ENCODE measurements at places on chromosomes 16 and 17.

- DNase-seq = no peak
Measured at GRCh38 chr17:13352747-13353415, 248.8 kb downstream of the HS3ST3A1 start.

DNA sequence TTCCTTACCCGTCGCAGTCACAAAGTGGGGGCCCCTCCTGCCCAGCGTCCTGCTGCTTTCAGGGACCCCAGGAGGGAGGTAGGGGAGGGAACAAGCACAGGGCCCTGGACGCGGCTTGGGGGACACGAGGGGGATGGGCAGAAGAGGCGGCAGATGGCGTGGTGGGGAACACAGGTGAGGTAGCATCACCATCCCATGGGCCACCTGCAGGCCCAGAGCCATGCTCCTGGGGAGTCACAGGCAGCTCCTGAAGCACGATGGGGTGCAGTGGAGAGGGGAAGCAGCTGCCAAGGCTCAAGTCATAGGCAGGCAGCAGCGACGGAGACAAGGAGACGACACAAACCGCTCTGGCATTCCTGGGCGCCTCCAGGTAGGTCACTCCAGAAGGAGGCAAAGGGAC lies 10.8 kb downstream of the UNKL start:
- no peak for DNase-seq

DNA sequence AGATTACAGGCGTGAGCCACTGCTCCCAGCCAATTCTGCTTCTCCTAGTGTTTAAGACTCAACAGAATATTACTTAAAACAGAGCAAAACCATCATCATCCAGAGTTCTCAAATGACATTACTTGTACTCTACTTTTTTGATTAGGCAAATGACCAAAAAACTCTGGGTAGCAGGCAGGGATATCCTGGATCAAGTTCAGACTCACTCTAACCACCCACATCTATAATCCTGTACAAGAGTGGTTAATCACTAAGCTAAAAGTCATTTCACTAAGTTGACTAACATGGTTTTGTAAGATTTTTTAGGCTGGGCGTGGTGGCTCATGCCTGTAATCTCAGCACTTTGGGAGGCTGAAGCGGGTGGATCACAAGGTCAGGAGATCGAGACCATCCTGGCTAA lies 6.8 kb downstream of the NAE1 start:
- DNase-seq = no peak

DNA sequence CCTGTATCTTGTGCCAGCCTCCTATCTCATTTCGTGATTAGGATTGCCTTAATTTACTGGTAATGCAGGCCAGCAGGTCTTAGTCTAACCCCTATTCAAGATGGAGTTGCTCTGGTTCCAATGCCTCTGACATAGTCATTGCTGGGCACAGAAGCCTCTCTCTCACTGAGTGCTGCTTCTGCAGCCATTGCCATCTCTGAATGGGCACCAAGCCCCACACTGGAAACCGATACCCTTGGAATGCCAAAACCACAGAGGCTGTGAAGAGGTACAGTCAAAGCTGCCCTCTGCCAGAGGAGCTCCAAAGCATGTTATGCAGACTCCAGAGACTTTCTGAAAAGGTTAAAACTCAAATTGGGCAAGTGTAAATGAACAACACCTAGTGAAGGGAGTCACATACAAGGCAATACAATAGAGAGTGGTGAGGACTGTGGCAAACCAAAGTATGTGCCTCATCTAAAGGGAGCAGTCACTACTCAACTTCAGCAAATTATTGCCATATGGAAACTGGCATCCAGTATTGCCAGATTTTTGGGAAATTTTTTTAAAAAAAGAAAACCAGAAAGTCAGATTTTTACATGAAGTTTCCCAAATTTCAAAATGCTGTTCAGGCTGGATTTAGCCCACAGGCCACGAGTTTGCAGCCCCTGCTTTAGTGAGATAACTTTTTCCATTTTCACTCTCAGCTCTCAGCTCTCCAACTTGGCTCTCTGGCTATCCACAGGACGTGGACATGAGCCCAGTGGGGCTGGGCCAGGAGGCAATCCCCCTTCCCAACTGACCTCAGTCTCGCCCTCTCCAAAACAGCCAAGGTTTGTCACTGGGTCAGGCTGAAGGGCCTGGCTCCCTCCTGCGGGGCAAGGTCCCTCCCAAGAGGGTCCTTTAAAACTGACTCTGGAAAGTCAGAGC lies 2.1 kb upstream of the MMP2 start:
- no peak for DNase-seq

GRCh38 chr16:11278681-11279628 lies 2.2 kb downstream of the PRM1 start:
- no peak for DNase-seq

DNA sequence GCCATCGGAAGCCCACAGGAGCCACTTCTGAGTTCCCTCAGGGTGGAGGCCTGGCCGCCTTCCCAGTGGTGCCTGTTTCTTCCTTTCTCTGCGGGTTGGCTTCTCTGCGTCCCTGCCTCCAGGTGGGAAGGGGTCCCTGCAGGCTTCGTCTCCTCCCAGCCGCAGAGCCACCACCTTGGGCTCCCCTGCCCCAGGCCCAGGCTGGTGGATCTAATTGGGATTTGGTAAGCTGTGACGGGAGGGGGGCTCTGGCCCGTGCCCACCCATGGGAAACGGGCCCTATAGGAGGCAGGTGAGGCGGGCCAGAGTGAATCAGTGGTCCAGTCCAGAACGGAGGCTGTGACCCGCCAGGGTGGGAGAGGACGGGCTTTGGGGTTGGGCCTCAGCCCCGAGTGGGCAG lies 32.1 kb downstream of the JPH3 start:
- no peak for DNase-seq

DNA sequence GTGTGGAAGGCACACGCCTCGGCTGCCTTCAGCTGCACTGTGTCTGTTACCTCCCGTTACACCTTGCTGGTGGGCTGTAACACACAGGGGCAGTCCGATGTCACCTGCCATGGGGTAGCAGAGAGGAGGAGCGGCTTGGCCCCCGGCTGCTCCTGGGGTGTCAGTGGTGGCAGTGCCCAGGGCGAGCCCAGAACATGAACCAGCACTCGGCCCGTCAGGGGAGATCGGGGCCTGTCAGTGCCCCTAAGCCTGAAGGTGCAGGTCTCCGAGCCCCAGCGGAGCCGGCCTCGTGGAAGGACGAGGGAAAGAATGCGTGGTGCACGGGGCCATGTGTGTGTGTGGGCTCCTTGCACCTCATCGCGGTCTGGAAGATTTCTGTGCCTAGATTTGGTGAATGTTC lies 15.4 kb downstream of the RGS11 start:
- no peak for DNase-seq

DNA sequence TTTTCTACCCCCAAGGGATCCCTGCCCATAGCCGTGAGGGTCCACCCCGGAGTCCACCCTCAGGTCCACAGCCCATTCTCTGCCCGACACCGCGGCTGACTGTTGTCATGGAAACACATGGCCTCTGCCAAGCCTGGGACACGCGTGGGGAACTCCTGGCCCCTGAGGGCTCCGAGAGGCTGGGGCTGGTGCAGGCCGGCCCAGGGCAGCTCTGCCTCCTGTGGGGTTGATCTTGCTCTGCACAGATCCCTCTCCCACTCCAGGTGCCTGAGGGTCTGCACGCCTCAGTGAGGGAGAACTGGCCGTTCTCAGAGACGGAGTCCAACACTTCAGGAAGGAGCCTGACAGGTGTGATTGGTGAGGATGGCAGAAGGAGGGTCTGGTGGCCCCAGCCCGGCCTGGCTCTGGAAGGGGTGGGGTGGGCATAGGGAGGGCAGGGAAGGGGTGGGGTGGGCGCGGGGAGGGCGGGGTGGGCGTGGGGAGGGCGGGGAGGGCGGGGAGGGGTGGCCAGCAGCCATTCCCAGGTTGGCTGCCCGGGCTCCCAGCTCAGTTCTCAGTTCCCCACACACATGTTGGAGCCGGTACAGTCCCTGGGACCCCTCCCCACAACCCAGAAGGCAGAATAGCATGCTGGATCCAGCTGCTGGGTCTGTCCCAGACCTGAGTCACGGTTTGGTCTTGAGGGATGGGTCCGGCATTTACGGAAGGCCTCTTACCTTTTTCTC lies 6.4 kb downstream of the MRPL28 start:
- DNase-seq = no peak

GRCh38 chr16:23058576-23058975 lies 90.7 kb downstream of the USP31 start:
- DNase-seq = no peak

- DNase-seq = no peak
Measured at GRCh38 chr16:4461250-4462085, 13.0 kb downstream of the NMRAL1 start.

DNA sequence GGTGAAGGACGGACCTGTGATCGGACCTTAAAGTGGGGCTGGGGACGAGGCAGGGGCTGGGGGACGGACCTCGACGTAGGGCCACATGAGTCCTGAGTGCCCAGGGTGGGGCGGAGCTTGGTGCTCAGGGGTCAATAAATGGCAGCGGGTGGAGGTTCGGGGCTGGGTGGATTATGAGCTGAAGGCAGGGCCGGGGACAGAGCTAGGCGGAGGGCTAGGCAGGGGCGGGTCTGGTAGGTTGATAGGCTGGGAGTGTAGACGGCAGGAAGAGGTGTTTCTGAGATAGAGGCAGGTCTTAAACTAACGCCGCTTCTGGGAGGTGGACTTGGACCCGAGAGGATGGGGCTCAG lies 733 bp downstream of the CHRNB1 start:
- DNase-seq = no peak

- DNase-seq = no peak
Measured at GRCh38 chr16:90026135-90026534, 6.9 kb upstream of the DBNDD1 start.

- DNase-seq = no peak
Measured at GRCh38 chr17:50641357-50641756, 6.7 kb downstream of the ABCC3 start.

DNA sequence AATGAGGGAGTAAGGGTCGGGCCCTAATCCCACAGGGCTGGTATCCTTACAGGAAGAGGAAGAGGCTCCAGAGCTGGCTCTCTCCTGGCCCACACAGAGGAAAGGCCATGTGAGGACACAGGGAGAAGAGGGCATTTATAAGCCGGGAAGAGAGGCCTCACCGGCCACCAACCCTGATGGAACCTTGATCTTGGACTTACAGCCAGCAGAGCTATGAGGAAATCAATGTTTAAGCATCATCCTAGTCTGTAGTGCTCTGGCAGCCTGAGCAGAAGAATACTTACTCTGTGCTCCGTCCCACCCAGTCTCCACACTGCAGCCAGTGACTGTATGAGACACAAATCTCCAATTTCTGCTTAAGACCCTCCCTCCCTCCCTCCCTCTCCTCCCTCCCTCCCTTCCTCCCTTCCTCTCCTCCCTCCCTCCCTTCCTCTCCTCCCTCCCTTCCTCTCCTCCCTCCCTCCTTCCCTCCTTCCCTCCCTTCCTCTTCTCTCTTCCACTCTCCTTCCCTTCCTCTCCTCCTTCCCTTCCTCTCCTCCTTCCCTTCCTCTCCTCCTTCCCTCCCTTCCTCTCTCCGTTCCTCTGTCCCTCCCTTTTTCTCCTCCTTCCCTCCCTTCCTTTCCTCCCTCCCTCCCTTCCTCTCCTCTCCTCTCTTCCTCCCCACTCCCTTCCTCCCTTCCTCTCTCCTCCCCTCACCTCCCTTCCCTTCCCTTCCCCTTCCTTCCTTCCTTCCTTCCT lies 8.9 kb upstream of the TMEM220 start:
- DNase-seq = no peak

DNA sequence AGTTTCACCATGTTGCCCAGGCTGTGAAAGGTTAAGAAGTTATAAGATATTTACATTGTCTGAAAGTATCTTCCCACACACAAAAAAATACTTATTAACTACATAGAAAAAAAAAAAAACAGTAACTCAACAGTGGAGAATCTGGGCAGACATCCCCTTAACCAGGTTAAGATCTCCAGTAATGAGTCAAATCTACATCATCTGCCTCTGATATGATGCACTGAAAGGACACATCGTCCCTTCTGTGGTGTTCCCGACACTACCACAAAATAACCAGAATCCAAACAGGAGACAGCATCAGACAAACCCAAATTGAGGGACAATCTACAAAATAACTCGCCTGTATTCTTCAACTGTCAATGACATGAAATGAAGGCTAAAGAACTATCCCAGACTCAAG lies 40.0 kb downstream of the CMTM4 start:
- DNase-seq = no peak

DNA sequence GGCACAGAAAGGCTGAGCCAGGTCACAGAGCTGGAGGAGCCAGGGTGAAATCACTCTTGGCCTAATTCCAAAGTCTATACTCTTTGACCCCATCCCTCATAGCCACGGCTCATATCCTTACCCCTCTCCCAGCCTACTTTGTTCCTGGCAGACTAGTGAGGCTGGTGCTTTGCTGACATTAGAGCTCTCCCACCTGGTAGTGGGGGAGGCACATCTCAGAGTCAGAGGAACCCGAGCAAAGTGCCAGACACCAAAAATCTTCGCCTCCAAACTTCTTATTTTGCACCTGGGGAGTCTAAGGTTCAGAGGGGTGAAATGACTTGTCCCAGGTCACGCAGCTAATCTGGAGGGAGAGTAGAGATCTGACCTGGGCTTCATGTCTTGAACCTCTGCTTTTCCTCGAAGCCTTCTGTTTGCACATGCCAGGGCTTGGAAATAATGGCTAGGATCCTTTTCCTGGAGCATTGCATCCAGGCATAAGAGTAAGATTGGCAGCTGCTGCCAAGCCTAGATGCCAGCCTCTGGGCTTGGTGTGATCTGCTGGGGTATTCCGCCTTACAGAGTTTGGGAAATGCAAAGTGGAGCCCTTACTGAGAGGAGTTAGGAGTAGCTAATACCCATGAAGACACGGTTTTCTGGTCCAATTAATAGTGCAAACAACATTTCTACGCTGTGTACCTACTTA lies 126.9 kb downstream of the SPACA3 start:
- no peak for DNase-seq

DNA sequence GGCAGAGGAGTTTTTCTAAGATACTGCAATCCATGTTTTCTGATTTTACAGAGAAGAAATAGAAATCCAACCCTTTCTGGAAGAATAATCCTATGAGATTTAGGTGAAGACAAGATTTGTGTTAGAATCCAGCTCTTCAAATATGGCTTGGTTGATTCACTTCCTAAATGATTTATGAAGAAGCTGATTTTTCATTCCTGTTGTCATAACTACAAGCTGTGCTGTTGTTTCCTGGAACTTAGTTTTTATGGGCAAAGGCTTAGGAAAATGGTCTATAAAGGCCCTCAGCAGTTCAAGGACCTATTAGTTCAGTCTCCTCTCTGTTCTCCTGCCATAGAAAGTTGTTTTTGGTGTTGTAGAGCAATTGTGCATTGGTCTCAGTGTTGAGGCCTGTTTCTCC lies 174.2 kb upstream of the FAM20A start:
- no peak for DNase-seq

DNA sequence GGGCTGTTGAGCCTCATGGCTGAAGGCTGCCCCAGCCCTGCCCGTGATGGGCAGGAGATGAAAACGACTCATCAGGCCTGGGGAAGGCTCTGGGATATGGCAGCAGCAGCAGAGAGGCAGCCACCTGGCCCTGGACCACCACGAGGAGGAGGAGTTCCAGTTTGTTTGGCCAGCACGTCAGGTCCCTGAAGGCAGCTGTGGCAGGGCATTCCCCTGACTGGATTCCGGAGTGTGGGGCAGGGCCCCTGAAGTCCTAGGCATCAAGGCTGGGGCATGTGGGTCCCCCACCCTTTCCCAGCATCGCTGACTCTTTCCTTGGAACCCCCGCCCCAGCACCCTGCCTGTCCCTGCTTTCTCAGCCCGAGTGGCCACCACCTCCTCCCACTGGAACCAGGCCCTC lies 197.4 kb downstream of the ZNF423 start:
- no peak for DNase-seq

- DNase-seq = no peak
Measured at GRCh38 chr16:88552815-88553214, 17.4 kb upstream of the ZC3H18 start.

- no peak for DNase-seq
Measured at GRCh38 chr16:3145660-3146059, 10.8 kb downstream of the ZNF213 start.

- no peak for DNase-seq
Measured at GRCh38 chr16:29139261-29139802, 154.5 kb downstream of the LAT start.

GRCh38 chr17:2138761-2139160 lies 83.9 kb downstream of the HIC1 start:
- no peak for DNase-seq
